T follicular helper cell (primary cell): ENCODE measurements at places on chromosomes 3 and 15.

DNA sequence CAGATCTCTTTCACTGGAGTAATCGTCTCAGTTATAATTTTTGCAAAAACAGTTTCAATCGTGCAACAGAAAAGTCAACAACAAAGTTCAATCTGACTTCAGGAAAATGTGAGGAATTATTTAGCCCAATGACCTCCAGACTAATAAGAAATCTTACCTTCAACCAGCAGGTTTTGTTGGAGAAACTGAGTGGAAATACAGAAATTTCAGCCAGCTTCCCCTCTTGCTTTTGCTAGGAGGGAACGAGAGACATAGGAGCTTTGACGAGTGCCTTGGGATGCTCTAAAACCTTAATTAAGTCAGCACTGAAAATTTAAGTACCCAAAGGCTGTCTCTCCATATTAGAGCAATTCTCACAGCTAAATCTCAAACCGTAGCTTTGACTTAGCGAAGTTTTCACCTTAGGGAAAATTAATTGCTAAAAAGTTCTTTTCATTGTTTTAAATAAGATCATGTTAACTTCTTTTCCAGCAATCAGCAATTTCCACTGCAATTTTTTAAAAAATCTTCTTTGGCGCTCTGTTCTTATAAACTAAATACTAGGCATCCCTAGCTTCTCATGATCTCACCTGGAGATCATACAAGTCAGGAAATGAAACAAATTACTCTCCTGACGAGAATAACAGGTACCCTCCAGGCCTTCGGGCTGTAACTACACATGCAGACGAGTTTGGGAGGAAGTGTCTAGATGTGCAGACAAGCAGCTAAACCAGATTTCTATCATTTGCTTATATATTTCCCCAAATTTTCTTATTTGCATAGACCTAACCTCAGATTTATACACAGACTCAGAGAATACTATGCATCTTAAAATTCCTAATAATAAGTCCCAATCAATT is 250.2 kb downstream of the FAM43A start:
- no peak for DNase-seq

GRCh38 chr15:57343498-57343897 is 32.8 kb upstream of the CGNL1 start:
- no peak for DNase-seq

GRCh38 chr3:122314228-122314876 is 10.7 kb upstream of the CSTA start:
- DNase-seq, result no peak

- DNase-seq, result no peak
These were observed 9.5 kb upstream of the KNSTRN start for GRCh38 chr15:40372981-40373380.

- no peak for DNase-seq
These were observed 27.8 kb upstream of the ARHGEF3 start for GRCh38 chr3:56829533-56829932.

- no peak for DNase-seq
These were observed 76.8 kb upstream of the LRIG1 start for GRCh38 chr3:66577426-66578203.

- no peak for DNase-seq
These were observed 55.9 kb downstream of the IFT80 start for GRCh38 chr3:160343132-160343531.

- DNase-seq, result peak; percentile 57
These were observed 267.1 kb downstream of the RPLP1 start for GRCh38 chr15:69719527-69720240.

GRCh38 chr15:80779658-80780415 is 667 bp downstream of the CEMIP start:
- DNase-seq, result no peak

DNA sequence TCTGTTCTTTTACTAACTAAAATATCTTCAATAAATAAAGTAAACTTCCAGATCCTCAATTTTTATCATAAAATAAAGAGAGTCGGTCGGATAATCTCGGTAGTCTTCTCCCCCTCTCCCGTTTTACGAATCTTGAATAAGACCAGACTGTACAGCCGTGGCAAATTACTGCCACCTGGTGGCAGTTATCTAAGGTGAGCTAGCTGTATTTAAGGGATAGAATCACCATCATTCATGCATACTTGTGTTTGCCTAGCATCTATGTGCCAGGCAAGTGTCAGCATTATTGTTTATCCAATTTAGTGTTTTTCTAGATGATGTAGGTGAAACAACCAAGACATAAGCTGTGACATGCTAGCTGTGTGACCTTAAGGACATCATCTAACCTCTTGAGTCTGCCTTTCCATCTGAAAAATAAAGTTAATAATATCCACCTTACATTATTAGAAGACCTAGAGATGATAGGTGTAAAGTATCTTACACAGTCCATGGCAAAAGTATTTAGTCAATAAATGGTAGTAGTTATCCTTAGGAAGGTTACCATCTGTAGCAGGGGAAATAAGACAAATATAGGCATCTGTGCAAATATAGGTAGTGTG is 21.3 kb downstream of the DUT start:
- peak; percentile 40 for DNase-seq

DNA sequence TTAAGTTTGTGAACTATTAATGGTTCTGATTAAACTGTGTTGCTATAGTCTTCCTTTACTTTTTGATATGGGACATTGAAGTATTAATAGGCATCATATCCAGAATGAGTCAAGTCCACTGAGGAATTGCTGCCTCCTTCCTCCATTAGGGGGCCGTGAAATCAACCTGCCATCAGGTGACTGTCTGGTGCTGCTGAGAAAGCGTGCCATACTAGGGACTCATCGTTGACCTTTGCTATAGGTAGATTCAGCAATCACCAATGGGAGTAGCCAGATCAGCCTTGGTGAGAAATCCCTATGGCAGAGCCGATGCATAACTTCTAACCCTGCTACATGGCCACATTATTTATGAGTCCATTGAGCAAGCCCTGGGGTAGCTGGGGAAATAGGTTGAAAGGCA is 30.1 kb upstream of the SLC28A2 start:
- no peak for DNase-seq

GRCh38 chr15:51692154-51692553 is 10.9 kb downstream of the SCG3 start:
- no peak for DNase-seq

GRCh38 chr3:51311055-51311454 is 74.0 kb upstream of the MANF start:
- DNase-seq, result no peak

DNA sequence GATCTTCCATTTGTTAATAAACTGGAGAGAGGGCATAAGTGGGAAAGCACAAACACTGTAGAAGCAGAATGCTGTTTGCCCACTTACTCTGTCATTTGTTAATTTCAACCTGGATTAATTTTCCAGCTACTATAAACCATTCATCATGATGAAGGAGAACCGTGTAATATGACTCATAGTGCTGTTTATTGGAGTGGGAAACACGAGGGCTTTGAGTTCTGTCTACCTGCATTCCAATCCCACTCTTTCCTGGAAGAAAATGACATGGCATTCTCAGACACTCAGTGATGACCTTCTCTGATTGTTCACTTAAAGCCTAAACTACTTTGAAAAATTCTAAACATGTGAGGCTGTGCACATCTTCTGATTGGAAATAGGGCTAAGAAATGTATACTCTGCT is 826.7 kb downstream of the AGBL1 start:
- no peak for DNase-seq

GRCh38 chr15:28885630-28886430 is at the start of gene APBA2:
APBA2 (plus strand) TSS chr15:28885974; CDS start chr15:29053885, 167,911 bp downstream.
- peak; percentile 16 for DNase-seq

DNA sequence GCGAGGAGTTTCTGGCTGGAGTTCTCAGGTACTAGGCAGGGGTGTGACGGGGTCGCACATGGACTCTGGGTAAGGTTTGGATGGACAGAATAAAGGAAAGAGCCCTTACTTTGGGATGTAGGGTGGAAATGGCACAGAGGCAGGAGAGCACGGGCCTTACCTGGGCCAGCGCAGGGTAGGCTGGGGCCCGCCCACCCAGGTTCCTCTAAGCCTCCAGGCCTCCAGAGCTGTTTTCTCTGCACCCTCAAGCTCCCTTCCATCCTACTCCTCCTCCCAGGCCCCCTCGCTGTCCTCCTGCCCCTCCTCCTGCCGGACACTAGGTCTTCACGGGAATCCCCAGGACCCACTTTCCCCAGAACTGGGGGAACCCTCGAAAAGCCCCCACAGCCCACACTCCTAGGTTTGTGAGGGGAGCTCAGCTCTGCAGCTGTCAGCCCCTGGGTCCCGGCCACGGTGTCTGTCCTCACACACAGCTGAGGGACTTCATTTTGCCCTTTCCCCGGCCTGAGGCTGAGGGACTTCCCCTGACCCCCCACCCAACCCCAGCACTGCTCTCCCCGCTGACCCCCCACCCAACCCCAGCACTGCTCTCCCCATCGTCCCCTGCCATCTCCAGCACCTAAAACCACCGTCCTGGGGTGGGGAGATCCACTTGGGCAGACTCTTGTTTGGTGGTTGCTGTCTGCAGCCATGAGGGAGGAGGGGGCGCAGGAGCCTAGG is 53.0 kb upstream of the PCSK6 start:
- no peak for DNase-seq

DNA sequence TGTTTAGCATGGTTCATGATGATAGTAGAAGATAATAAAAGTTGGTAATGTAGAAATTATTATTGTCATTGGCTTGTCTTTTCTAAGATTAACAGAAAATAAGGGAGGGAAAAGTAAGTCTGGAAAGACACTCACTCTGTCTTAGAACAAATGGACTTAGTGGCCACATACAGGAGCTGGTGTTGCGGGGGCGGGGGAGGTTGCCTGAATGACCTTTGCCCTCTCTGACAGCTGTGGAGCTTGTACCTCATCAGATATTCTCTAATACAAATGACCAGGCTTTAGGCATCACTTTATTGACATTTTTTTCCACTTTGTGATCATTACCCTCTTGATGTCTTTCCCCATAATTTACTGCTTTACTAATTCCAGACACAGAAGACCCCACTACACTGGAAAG is 5.9 kb downstream of the TAGLN3 start:
- no peak for DNase-seq

DNA sequence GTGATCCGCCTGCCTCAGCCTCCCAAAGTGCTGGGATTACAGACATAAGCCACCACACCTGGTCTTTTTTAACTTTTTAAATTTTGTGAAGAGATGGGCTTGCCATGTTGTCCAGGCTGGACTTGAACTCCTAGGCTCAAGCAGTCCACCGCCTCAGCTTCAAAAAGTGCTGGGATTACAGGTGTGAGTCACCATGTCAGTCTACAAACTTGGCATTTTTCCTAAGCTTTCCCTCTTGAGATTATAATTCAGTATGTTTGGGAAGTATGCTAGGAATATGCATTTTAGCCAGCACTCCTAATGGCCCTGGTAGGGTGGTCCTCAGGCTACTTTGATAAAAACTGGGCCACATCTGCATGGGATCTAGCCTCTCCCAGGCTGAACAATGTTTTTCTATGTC is 4.4 kb downstream of the WDR73 start:
- no peak for DNase-seq

DNA sequence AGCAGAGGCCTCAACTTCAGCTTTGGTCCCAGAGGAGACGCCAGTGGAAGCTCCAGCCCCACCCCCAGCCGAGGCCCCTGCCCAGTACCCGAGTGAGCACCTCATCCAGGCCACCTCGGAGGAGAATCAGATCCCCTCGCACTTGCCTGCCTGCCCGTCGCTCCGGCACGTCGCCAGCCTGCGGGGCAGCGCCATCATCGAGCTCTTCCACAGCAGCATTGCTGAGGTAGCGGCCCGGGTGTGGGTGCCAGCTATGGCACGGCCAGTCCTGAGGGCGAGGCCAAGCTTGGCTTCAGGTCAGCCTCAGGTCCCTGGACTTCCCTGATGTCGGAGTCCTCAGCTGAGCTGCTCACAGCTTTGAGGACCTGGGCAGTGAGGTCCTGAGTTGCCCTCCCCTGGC is 5.7 kb upstream of the STAB1 start:
- DNase-seq, result no peak

DNA sequence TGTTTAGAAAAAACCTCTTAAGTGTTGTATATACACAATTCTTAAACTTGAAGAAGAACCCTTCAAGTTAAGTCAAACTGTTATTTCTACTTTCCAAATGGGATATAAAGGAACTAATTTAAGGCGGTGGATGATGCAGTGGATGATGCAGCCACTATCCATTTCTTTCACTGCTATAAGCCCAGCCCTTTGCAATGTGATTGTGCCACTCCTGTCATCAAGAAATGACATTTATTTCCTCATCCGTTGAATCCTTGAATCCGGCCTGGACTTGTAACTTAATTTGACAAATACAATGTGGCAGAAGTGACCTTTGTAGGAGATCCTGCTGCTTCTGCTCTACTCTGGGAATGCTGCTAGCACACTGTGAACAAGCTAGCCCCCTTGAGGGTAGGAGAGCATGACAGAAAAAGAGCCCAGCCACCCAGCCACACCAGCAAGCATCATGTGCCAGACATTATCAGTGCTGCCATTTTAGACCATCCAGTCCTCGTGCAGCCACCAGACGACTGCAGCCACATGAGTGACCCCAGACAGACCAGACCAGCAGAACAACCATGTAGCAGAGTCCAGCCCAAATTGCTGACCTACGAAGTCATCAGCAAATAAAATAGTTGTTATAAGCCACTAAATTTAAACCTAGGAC is 47.4 kb downstream of the UACA start:
- no peak for DNase-seq

GRCh38 chr3:46110701-46111493 is 83.6 kb upstream of the XCR1 start:
- no peak for DNase-seq
